Urinary bladder (tissue), 4 donors: ENCODE measurements at places on chromosomes 13 and 19.

DNA sequence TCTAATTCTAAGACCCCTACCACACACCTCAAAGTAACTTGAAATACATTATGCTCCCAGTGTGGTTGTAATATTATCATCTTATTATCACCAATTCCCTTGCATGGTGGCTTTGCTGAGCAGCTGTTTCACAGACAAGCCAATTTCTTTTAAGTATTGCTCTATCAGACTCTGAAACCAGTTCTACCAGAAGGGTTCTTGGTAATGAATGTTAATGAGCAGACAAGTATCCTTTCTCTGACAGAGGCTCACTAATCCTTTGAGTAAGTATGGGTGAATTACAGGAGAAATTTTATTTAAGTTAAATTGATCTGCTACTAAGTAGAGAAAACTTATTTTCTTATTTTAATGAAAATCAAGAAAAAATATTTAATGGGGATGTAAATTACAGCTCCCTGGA, 326.0 kb downstream of the GPC6 start:
- no peak for DNase-seq

DNA sequence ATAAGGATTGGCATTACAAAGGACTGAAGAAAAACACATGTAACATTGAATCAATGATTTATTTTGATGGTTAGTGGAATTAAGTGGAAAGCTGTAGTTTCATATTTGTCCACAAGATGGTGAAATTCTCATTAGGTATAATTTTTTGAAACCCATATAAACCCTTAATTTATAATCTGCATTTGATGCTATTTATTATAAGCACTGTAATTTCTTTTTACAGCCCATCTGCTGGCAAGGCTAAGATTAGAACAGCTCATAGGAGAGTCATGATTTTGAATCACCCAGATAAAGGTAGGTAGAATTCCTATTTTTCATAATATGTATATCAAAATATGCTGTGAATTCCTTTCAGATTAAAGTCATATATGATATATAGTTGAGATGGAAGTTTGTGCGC, 62.2 kb downstream of the DNAJC15 start:
- DNase-seq = peak; percentile 13

DNA sequence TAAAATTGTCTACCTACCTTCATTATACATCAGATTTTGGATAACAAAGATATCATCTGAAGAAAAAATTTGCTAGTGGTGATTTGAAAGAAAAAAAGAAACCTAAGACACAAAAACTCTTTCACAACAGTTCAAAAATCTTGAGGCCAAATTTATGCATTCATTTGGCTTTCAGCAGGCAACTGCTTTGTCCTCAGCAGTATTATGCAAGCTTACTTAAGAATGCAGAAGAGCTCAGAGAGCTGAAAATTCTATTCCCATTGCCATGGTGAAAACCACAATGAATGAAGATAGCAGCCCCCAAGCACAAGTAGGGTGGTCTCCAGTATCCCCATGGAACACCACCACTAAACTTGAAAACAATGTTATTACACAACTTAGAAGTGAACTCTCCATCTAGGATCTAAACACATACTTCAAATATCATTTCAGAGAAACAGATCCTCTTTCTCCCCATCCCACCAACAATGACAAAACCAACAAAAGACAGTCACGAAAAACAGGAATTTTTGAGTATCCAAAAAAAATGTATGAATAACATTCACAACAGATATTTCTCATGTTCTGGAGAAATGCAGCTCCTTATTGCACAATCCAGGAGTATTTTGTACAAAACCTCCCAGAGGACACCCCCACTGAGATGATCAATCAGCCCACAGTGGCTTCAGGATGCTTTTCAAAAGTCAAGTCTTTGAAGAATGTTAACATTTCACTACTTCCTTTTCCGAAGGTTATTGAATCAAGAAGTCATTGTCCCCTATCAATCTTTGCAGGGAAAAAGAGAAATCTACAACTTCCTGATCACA, 192.7 kb downstream of the LHFPL6 start:
- DNase-seq = no peak

DNA sequence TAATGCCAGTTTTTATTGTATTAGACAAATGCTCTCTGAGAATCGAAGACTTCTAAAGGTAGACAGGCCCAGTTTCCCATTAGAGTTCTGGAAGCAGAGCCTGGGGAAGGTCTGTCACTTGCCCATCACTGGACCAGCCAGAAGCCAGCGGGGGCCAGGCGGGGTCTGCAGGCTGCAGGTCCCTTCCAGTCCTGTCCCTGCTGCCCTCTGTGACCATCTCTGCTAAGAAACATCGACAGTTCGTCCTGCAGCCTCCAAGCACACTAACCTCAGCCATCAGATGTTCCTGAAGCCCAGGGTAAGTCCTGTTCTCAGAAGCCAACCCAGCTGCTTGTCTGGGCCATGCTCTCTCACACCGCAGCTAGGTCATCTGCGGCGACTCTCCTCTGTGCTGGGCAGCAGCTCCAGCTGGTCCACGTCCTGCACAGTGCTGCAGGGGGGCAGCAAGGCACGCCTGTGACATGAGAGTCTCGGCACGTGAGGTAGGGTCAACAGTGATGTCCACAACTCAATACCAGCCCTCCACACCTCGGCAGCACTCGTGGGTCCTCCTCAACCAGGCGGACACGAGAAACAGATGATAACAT, 2.9 kb upstream of the ADPRHL1 start:
- no peak for DNase-seq

GRCh38 chr13:76696370-76696769, 189.8 kb downstream of the KCTD12 start:
- DNase-seq = no peak

DNA sequence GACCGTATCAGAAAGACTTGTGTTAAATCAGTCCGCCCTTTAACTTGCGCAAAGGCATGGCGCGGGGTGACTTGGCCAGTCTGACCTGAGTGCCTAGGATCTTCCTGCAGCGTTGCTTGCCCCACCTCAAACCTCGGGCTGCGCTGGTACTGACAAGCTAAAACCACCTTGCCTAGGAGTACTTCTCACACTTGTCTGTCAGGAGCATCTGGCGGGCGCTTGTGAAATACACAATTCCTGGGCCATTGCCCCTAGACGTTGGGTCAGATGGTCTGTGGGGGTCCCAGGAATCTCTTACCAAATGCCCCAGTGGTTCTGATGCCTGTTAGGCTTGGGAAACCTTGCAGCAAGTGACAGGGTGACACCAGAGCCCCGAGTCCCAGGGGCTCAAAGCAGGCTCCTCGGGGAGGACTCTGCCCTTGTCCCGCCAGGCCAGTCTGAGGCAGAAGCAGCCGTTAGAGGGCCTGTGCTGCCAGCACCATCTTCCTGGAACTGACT, 12.9 kb downstream of the CEBPG start:
- no peak for DNase-seq

- DNase-seq = no peak
Measured at GRCh38 chr19:14830702-14831101, 4.3 kb downstream of the OR7A5 start.

- DNase-seq = no peak
Measured at GRCh38 chr13:72782717-72783116, 784 bp downstream of the PIBF1 start.

DNA sequence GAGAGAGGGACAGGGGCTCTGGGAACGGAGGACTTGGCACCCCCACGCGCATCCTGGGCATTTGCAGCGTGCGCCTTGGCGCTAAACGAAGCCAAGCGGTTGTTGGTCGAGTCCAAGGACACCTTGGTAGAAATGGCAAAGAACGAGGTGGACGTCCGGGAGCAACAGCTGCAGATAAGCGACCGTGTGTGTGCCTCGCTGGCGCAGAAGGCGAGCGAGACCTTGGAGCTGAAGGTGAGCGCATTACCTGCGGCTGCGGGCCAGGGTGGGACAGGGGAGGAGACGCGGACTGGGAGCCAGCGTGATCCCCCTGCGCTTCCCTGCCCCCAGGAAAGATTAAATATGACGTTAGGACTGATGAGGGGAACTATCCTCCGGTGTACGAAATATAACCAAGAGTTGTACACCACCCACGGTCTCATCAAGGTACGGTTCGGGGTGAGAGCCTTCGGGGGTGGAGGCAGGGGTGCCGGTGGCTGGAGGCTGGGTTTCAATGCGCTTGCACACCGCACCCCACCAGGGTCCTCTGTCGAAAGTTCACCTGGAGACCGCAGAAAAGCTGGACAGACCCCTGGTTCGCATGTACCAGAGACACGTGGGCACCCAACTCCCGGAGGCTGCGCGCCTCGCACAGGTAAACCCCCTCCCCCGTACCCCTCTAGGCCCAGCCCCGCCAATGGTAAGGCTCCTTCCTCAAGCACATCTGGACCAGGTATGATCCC, 27.8 kb upstream of the CASP14 start:
- no peak for DNase-seq

GRCh38 chr13:21771075-21771474, 100.2 kb downstream of the FGF9 start:
- no peak for DNase-seq
